ENCODE measurements at places on chromosomes 12 and 14.

GRCh38 chr12:51533799-51534198 is 57.2 kb upstream of the SCN8A start:
- no peak for DNase-seq

DNA sequence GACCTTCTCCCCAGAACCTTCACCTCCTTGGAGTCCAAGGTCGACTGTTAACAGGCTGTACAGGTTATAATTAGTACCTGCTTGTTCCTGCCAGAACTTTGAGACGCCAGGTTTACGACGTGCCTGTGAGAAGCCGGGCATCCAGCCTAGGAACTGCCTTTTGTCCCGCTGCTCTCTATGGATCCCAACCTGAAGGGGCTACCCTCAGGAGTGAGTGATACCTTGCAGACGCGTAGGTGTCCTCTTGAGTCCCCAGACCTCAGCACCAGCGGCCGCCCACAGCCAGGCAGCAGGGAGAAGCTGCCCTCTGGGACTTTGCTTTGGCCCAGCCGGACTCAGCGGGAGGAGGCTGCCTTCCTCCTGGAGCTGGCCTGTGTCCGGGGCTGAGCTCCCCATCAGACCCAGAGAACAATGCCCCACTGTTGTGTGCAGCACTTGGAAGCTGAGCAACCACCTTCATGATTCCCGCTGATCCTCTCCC is 16.2 kb downstream of the SYNE3 start:
- no peak for DNase-seq

DNA sequence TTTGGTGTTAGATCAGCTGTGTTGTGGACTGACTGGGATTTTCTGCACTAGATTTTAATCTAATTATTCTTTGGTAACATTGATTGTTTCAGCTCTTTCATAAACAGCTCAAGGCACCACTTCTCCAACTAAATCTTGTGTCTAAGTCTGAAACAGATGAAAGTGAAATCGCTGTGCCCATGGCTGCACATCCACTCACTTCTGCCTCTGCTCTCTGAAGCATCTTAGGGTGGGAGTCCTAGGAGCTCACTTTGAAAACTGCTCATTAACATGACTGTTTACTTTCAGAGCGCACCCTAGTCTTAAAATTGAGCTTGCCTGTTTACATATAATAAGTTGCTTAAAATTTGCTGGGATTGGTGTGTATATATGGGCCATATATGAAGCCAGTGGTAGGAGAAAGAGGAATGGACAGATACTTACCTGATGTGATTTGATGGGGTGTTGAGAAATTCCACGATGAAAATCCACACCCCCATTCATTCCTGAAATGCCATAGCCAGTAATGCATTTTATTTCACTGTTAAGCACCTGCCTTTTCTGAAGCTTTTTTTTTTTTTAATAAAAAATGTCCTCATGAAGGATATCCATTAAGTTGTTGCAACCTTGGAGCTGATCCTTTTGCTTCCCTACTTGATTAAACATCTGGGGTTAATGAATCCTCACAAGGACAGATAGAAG is 52.8 kb downstream of the PPFIBP1 start:
- no peak for DNase-seq

GRCh38 chr12:88309546-88309945 is 167.4 kb downstream of the TMTC3 start:
- DNase-seq: no peak

GRCh38 chr12:56362130-56363059 is at the start of gene APOF:
Gene APOF, minus strand, starts transcription at chr12:56362857. Its CDS starts 112 bp downstream, at chr12:56362745.
- DNase-seq: no peak

- DNase-seq: no peak
Measured at GRCh38 chr12:1518591-1519516, 75.5 kb downstream of the FBXL14 start.

DNA sequence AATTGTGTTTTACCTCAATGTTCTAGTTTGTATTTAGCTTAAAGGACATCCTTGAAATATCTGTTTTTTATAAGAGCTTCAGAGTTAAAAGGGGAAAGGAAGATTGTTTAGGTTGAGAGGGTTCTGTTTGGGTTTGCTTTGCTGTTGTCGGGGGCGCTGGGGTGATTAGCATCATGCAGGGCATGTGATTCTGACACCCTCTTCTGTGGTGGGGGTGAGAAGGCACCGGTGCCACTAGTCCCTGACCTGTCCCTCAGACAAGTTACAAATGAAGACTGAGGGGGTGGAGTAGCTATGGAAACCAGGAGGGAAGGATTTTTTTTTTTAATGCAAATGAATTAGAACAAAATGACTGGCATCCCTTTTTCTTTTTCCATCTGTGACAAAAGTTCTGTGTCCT is 291.3 kb downstream of the RPAP3 start:
- DNase-seq: no peak

GRCh38 chr12:59559696-59560095 is 36.1 kb upstream of the SLC16A7 start:
- DNase-seq: no peak

- no peak for DNase-seq
Measured at GRCh38 chr12:7303772-7304171, at the start of gene ACSM4. Gene ACSM4, plus strand, starts transcription at chr12:7304072. Its CDS starts 260 bp downstream, at chr12:7304332.

- DNase-seq: no peak
Measured at GRCh38 chr12:121013715-121014114, 2.6 kb downstream of the C12orf43 start.

GRCh38 chr14:68247676-68248268 is 428.2 kb downstream of the RAD51B start:
- DNase-seq: no peak

DNA sequence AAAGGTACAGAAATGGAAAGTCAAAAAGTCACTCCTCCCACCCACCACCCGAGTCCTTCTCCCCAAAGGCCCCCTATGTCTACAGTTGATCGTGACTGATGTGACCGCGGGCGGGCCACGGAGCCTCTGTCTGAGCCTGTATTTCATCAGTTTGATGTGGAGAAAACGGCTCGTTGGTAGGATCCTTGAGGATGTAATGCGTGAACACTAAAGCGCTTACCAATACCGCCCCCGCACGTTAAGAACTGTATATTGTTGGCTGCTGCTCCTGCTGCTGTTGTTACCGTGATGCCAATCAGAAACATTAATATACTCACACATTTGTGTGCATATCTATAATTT is 24.6 kb upstream of the UBC start:
- DNase-seq: peak; percentile 33

DNA sequence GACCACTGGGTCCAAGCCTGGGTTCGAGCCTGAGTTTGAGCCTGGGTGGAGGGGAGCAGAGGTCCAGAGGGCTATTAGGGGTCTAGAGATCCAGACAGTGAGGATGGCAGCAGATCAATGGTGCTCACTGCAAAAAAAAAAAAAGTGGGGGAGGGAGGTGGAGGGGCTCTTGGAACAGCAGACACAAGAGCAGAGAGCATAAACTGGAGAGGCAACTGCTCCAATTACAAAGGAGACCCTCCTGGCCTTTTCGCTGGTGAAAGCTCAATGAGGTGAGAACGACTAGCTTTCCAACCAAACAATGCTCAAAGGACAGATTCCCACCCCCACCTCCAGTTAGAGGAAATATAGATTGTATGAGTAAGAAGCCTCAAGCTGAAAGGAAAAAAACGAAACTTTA is 124.2 kb upstream of the TSPAN8 start:
- DNase-seq: no peak
